ENCODE measurements at places on chromosomes 6 and 20.

- DNase-seq, result no peak
Measured at GRCh38 chr20:11296951-11297350, 620.7 kb upstream of the BTBD3 start.

DNA sequence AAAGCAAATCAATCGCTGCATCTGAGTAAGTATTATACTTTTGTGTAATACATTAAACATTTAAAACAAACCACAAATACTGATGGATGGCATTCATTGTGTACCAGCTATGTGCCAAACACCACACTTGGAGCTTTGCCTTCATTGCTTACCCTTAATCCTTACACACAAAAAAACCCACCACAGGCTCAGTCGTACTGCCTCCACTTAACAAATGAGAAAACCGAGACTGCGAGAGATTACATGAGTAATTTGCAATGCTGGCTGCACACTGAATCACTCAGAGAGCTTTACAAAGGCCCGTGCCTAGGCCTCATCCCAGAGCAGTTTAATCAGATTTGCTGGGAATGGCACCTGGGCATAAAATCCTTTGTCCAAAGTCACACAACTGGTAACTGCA lies 130.5 kb downstream of the EDN1 start:
- no peak for DNase-seq

GRCh38 chr6:18034798-18035202 lies 47.4 kb upstream of the KIF13A start:
- DNase-seq, result no peak

GRCh38 chr20:47396762-47397476 lies 40.4 kb upstream of the ZMYND8 start:
- DNase-seq, result no peak

GRCh38 chr20:42051921-42052320 lies 433.7 kb upstream of the CHD6 start:
- DNase-seq, result no peak

DNA sequence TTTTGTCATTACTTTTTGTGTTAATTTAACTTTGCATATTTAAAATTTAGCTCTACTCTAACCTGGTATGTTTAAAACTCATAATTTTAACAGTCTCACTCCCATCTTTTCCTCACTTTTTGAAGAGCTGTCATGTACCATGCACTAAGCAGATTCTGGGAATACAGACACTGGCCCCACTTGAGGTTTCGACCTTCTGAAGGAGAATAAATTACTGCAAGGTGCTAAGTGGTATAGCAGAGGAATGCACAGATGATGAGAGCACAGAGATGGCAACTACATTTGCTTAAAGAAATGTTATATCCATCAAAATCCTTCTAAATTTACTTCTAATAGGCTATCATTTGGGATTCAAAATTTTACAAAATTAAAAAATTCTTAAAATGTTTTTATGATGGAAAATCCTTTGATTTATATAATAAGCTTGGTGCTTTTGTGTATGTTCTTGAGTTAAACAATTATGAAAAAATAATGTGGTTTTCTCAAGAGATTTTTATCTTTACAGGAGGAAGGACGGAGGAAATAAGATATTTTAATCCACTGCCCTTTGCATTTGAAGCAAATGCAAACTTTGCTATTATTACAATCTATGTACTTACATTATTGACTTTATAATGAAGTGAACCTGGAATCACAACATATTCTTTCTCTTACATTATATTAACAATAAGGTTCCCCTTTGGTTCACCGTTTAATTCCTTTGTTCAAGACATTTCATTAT lies 79.3 kb downstream of the AHI1 start:
- no peak for DNase-seq

All from stimulated activated CD8-positive, alpha-beta memory T cell treated with anti-CD3 and anti-CD28 coated beads, Interleukin-2, amount 100 ng/mL, for 1 hour (primary cell).